Naive thymus-derived CD8-positive, alpha-beta T cell (primary cell): ENCODE measurements at places on chromosomes 5 and 9. TPM values are rescaled to one million over a fixed set of nuclear protein-coding genes. Genes with fewer than 3 reads are reported as not detected.

The CCNJL gene
- not detected for polyA plus RNA-seq

The PRRT1B gene
- not detected for polyA plus RNA-seq

The NUDT2 gene
- polyA plus RNA-seq: 28.0 TPM

The CDK9 gene
- 28.3 TPM for polyA plus RNA-seq

The FBP2 gene
- not detected for polyA plus RNA-seq

The GKAP1 gene
- polyA plus RNA-seq: 9.7 TPM

The AIF1L gene
- polyA plus RNA-seq: not detected

The RNF183 gene
- polyA plus RNA-seq: not detected

The CCNI2 gene
- 1.7 TPM for polyA plus RNA-seq

The UNC5A gene
- not detected for polyA plus RNA-seq

The CD180 gene
- polyA plus RNA-seq: 0.08 TPM

The OR2S2 gene
- not detected for polyA plus RNA-seq

The CCDC171 gene
- 0.80 TPM for polyA plus RNA-seq

The PITX1 gene
- not detected for polyA plus RNA-seq

The ADGRV1 gene
- polyA plus RNA-seq: not detected

The BARHL1 gene
- polyA plus RNA-seq: not detected

The CDC20B gene
- polyA plus RNA-seq: not detected

The PDGFRB gene
- polyA plus RNA-seq: 0.57 TPM

The ADAMTSL2 gene
- polyA plus RNA-seq: not detected

The FAM120A gene
- 10.0 TPM for polyA plus RNA-seq

The SAXO1 gene
- polyA plus RNA-seq: not detected

The WDR38 gene
- not detected for polyA plus RNA-seq

The NACC2 gene
- 1.0 TPM for polyA plus RNA-seq

The LHX2 gene
- polyA plus RNA-seq: not detected

The CCDC152 gene
- 4.0 TPM for polyA plus RNA-seq

The ADCY2 gene
- not detected for polyA plus RNA-seq

The ANKRD18A gene
- not detected for polyA plus RNA-seq

The TMEFF1 gene
- not detected for polyA plus RNA-seq

The PCDHGC3 gene
- polyA plus RNA-seq: not detected

The PIP5K1B gene
- polyA plus RNA-seq: not detected

The MEIKIN gene
- not detected for polyA plus RNA-seq

The OR5C1 gene
- polyA plus RNA-seq: not detected

The TOPORS gene
- polyA plus RNA-seq: 26.0 TPM

The AGXT2 gene
- not detected for polyA plus RNA-seq

The ORM1 gene
- polyA plus RNA-seq: not detected

The DPYSL3 gene
- not detected for polyA plus RNA-seq

The ARID3C gene
- not detected for polyA plus RNA-seq

The C9orf43 gene
- not detected for polyA plus RNA-seq

The CEL gene
- polyA plus RNA-seq: not detected

The PLPP7 gene
- 0.45 TPM for polyA plus RNA-seq

The LMX1B gene
- not detected for polyA plus RNA-seq

The PCDHA10 gene
- not detected for polyA plus RNA-seq

The CAMLG gene
- polyA plus RNA-seq: 38.8 TPM

The SLC6A19 gene
- not detected for polyA plus RNA-seq

The RNF44 gene
- polyA plus RNA-seq: 3.2 TPM

The PHYHD1 gene
- polyA plus RNA-seq: 6.2 TPM

The FOXD1 gene
- polyA plus RNA-seq: not detected

The MEGF10 gene
- polyA plus RNA-seq: not detected

The GABRA6 gene
- not detected for polyA plus RNA-seq

The OLFM1 gene
- polyA plus RNA-seq: not detected

The IRX2 gene
- not detected for polyA plus RNA-seq
